ENCODE measurements at places on chromosomes 1 and 21. TPM values are rescaled to one million over a fixed set of nuclear protein-coding genes. Genes with fewer than 3 reads are reported as not detected.

- no peaks in the 10 kb centered on the region for H3K27me3 ChIP-seq
- H3K27ac ChIP-seq, result no peak overlapping the region
- no peak overlapping the region for H3K4me3 ChIP-seq
- H3K4me1 ChIP-seq, result no peaks in the 10 kb centered on the region
- H3K36me3 ChIP-seq, result no peaks in the 10 kb centered on the region
Measured at GRCh38 chr1:192272732-192273131, 44.1 kb upstream of the RGS21 start.

RHBG gene
- not detected for total RNA-seq

PERM1 gene
- total RNA-seq, result not detected

DNA sequence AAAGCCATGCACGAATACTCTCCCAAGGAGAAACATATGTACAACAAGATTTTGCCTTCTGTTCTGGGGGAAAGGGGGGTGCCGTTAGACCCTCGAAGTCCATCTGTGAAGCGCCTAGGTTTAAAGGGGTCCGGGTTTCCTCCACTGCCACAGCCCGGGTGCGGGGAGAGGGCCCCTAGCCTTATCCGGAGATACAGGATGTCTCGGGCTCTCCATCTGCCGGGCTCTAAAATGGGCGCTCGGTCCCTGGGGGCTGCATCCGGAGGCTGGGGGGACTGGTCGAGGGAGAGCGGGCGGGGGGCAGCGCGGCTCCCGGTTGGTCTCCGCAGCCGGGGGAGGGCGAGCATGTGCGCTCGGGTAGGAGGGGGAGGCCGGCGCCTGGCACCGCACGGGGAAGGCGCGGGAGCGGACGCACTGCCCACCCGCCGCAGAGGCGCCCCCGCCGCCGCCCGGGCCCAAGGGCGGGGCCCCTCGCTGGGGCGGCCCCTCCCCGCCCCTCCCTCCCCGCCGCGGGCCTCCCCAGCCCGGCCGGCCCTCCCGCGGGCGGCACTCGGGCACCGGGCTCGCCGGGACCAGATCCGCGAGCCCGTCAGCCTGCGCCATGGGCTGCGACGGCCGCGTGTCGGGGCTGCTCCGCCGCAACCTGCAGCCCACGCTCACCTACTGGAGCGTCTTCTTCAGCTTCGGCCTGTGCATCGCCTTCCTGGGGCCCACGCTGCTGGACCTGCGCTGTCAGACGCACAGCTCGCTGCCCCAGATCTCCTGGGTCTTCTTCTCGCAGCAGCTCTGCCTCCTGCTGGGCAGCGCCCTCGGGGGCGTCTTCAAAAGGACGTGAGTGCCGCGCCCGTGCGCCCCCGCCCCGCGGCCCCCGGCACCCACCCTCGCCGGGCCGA is 63.1 kb downstream of the ELK4 start:
- H3K4me3 ChIP-seq, result no peak overlapping the region
- peak; percentile 6 for DNase-seq
- peaks cover 47% of the 10 kb centered on the region for H3K27me3 ChIP-seq
- H3K4me1 ChIP-seq, result no peaks in the 10 kb centered on the region
- no peak overlapping the region for H3K27ac ChIP-seq
- no peaks in the 10 kb centered on the region for H3K36me3 ChIP-seq

GRCh38 chr1:25556132-25556670 is 12.8 kb downstream of the LDLRAP1 start:
- no peaks in the 10 kb centered on the region for H3K36me3 ChIP-seq
- H3K27ac ChIP-seq, result no peak overlapping the region
- H3K4me1 ChIP-seq, result peaks cover 6% of the 10 kb centered on the region

HMGN1 gene
- 179 TPM for total RNA-seq

XCL1 gene
- total RNA-seq, result not detected

GRCh38 chr1:158075078-158075477 is 81.6 kb downstream of the KIRREL1 start:
- H3K4me3 ChIP-seq, result no peak overlapping the region
- no peak for DNase-seq
- H3K27ac ChIP-seq, result no peak overlapping the region
- H3K4me1 ChIP-seq, result peaks cover 3% of the 10 kb centered on the region
- H3K36me3 ChIP-seq, result peaks cover 10% of the 10 kb centered on the region
- H3K27me3 ChIP-seq, result no peaks in the 10 kb centered on the region

RGS8 gene
- total RNA-seq, result not detected

FGGY gene
- 32.1 TPM for total RNA-seq

GRCh38 chr1:28508435-28508754 is 2.6 kb downstream of the RCC1 start:
- peak overlapping the region; percentile 79 for H3K27ac ChIP-seq
- no peak for DNase-seq
- peaks cover 10% of the 10 kb centered on the region for H3K4me1 ChIP-seq

GRCh38 chr1:59396387-59396786 is 99.5 kb downstream of the FGGY start:
- H3K4me3 ChIP-seq, result no peak overlapping the region
- H3K27me3 ChIP-seq, result no peaks in the 10 kb centered on the region
- no peak for DNase-seq
- no peak overlapping the region for H3K27ac ChIP-seq
- H3K4me1 ChIP-seq, result peaks cover 3% of the 10 kb centered on the region

CLDN17 gene
- not detected for total RNA-seq

PLEKHG5 gene
- 1.3 TPM for total RNA-seq

- DNase-seq, result no peak
- H3K27ac ChIP-seq, result no peak overlapping the region
- no peaks in the 10 kb centered on the region for H3K4me1 ChIP-seq
- no peaks in the 10 kb centered on the region for H3K36me3 ChIP-seq
- no peak overlapping the region for H3K4me3 ChIP-seq
- no peaks in the 10 kb centered on the region for H3K27me3 ChIP-seq
Measured at GRCh38 chr1:14773396-14774025, 175.0 kb downstream of the KAZN start.

- H3K27me3 ChIP-seq, result no peaks in the 10 kb centered on the region
- DNase-seq, result peak; percentile 86
- no peaks in the 10 kb centered on the region for H3K36me3 ChIP-seq
- H3K27ac ChIP-seq, result no peak overlapping the region
- H3K4me1 ChIP-seq, result peaks cover 2% of the 10 kb centered on the region
Measured at GRCh38 chr1:41672173-41672572, 187.7 kb upstream of the EDN2 start.

OR2T29 gene
- not detected for total RNA-seq

RBM34 gene
- 64.1 TPM for total RNA-seq

DNA sequence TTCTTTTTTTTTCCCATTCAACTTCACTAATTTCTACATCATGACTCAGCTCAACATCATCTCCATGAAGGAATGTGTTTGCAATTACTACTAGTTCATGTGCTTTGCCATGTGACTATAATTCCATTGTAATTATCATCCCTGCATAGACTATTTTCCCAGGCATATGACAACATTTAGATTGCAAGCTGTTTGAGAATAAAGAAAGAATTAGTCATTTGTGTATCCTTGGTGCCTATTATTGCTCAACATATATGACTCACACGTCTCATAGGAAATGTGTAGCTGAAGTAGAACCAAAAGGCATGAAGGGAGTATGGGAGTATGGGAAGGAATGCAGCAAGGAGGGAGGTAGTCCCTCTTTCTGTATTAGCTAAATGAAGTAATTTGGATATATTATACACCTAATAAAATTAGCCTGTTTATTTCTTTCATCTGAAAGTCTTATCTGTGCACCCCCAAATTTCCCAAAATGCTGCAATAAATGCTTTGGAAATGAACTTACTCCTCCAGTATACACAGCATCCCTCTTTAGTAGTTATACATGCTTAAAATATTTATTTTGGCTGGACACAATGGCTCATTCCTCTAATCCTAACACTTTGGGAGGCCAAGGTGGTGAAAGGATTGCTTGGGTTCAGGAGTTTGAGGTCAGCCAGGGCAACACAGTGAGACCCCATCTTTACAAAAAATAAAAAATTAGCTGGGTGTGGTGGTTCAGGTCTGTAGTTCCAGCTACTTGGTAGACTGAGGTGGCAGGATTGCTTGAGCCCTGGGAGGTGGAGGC is 316.9 kb upstream of the ADGRL4 start:
- no peak overlapping the region for H3K4me3 ChIP-seq
- peaks cover 3% of the 10 kb centered on the region for H3K4me1 ChIP-seq
- H3K27ac ChIP-seq, result peak overlapping the region; percentile 82
- H3K36me3 ChIP-seq, result no peaks in the 10 kb centered on the region
- no peaks in the 10 kb centered on the region for H3K27me3 ChIP-seq

DNA sequence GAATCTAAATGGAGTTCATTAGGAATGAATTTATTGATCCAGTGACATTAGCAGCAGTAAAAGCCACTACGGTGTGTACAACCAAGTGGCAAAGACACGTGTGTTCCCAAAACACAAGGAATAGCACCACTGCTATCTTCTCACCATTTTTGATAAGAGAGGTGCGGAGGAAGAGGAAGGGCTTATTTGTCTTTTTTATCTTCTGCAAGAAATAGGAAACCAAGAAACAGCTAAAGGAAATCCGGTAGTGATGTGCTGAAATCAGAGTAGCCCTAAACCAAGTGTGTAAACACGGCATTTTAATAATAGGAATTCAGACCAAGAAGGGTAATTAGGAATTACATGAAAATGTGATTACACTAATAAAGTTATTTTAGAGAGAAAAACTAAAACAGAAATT is 9.1 kb upstream of the SCYL3 start:
- no peaks in the 10 kb centered on the region for H3K36me3 ChIP-seq
- no peak overlapping the region for H3K4me3 ChIP-seq
- no peak overlapping the region for H3K27ac ChIP-seq
- no peak for DNase-seq

- no peaks in the 10 kb centered on the region for H3K36me3 ChIP-seq
- DNase-seq, result no peak
- no peak overlapping the region for H3K4me3 ChIP-seq
Measured at GRCh38 chr1:48670234-48671020, 106.3 kb downstream of the BEND5 start.

GRCh38 chr21:17576080-17576835 is 36.4 kb downstream of the BTG3 start:
- H3K27me3 ChIP-seq, result no peaks in the 10 kb centered on the region
- H3K4me3 ChIP-seq, result no peak overlapping the region
- H3K4me1 ChIP-seq, result no peaks in the 10 kb centered on the region
- no peaks in the 10 kb centered on the region for H3K36me3 ChIP-seq
- DNase-seq, result peak; percentile 29

DNA sequence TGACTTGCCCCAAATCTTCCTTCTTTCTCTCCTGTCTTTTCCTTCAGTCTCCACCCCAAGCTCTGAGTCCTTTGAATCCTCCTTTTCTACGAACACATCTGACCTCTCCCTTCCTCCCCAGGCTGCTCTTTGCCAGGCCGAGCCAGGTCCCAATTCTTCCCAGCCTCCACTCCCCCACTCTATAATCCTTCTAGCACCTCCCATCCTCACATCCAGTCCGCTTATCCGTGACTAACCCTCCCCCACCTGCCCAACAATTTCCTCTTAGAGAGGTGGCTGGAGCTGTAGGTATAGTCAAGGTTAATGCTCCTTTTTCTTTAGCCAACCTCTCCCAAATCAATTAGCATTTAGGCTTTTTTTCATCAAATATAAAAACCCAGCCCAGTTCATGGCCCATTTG is 9.5 kb upstream of the HPDL start:
- H3K36me3 ChIP-seq, result no peaks in the 10 kb centered on the region
- no peak for DNase-seq
- no peaks in the 10 kb centered on the region for H3K4me1 ChIP-seq
- H3K27me3 ChIP-seq, result peaks cover 2% of the 10 kb centered on the region

- H3K4me1 ChIP-seq, result no peaks in the 10 kb centered on the region
- no peak for DNase-seq
- no peaks in the 10 kb centered on the region for H3K27me3 ChIP-seq
- no peak overlapping the region for H3K4me3 ChIP-seq
- no peak overlapping the region for H3K27ac ChIP-seq
- H3K36me3 ChIP-seq, result no peaks in the 10 kb centered on the region
Measured at GRCh38 chr1:25987951-25988350, 9.9 kb downstream of the PAFAH2 start.

DNA sequence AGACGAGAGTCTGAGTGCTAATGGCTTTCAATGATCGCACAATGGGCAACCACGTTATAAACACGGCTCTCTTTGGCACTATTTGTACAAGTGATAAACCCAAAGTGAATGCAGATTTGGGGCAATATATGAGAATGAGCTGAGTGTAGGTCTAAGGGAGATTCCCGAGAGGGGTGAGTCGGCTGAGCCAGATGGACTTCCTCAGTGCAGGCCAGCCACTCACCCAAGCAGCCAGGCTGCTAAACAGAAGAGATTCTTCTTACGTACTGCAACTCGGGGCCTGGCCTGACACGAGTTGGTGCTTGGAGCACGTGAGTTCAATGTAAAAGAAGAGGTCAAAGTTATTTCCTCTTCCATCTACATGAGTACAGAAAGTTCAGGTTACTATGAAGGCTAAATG is 6.2 kb upstream of the MIXL1 start:
- H3K4me3 ChIP-seq, result no peak overlapping the region
- DNase-seq, result peak; percentile 17
- H3K27ac ChIP-seq, result no peak overlapping the region
- H3K4me1 ChIP-seq, result no peaks in the 10 kb centered on the region
- no peaks in the 10 kb centered on the region for H3K36me3 ChIP-seq

DNA sequence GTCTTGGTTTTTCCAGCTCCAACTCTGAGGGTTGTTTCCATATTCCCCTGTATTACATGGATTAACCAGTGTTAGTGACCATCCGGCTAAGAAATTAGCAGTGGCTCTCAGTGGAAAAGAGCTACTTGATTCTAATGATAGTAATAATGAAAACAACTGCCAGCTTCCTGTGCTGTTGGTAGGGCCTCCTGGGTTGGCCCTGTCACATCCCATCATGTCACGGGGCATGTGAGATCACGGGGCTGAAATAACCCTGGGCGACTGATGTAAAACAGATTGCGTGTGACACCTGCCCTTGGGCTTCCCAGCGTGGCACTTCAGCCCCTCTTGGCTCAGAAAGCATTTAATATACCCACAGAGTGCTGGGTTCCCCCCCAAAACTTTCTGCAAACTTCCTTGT is 149.0 kb downstream of the ROR1 start:
- no peak overlapping the region for H3K27ac ChIP-seq
- no peaks in the 10 kb centered on the region for H3K36me3 ChIP-seq
- H3K4me1 ChIP-seq, result peaks cover 7% of the 10 kb centered on the region
- no peak for DNase-seq
- no peak overlapping the region for H3K4me3 ChIP-seq

DNA sequence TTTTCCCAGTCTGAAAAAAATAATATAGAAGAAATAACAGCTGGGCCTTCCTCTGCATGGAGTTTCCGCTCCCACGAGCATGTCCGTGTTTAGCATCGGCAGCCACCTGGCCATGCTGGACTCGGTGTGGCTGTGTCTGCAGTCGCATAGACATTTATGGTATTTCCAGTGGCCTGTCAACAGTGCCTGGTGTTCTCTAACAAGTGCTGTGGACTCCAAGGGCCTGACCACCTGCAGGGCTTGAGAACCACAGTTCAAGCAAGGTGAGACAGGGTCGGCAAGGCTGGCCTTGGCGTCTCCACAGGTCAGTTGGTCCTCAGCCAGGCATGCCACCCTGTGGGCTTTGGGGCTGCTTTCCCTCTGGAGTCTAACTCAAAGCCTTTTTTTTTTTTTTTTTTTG is 124.8 kb downstream of the PGBD5 start:
- H3K27me3 ChIP-seq, result no peaks in the 10 kb centered on the region
- no peak for DNase-seq
- no peak overlapping the region for H3K27ac ChIP-seq
- no peak overlapping the region for H3K4me3 ChIP-seq
- H3K4me1 ChIP-seq, result no peaks in the 10 kb centered on the region
- H3K36me3 ChIP-seq, result no peaks in the 10 kb centered on the region

ZC3H12A gene
- 6.7 TPM for total RNA-seq

All from fibroblast of lung (primary cell).